ENCODE measurements at places on chromosomes 16 and 17.

DNA sequence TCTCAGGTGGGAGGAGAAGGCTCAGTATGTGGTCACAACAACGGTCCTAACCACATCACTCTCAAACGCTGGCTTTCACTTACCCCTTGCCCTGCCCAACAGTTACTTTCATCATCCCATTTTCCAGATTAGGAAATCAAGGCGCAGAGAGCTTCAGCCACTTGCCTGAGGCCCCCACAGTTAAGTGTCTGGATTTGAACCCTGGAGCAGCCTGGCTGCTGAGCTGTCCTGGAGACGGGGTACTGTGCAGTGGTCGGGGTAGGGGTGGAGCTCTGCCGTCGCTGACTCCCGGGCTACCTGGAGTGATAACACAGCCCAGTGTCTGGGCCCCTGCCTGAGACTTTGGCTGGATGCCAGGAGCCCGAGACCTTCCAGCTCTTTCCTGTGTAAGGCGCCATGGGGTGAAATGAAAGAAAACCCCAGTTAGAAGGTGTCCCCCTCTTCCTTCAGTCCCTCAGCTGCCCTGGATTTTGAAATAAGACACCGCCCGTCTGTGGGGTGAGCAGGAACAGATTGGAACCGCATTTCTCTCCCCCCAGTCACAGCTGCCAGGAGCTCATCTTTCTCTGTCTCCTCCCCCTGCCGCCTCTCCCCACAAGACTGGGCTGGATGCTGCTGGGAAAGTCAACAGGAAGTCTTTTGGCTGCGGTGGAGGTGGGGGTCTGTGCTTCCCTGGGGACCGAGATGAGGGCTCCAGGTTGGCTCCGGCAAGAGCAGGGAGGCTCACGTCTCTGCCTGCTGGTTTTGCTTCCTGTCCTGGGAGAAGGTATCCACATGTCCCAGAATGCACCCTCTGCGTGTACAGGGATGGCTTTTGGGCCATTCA lies 280.2 kb downstream of the SEC14L1 start:
- DNase-seq: no peak

GRCh38 chr16:12349936-12350850 lies 373.7 kb downstream of the SNX29 start:
- no peak for DNase-seq

- no peak for DNase-seq
These were observed 1.3 kb downstream of the YBX2 start for GRCh38 chr17:7293159-7293558.

DNA sequence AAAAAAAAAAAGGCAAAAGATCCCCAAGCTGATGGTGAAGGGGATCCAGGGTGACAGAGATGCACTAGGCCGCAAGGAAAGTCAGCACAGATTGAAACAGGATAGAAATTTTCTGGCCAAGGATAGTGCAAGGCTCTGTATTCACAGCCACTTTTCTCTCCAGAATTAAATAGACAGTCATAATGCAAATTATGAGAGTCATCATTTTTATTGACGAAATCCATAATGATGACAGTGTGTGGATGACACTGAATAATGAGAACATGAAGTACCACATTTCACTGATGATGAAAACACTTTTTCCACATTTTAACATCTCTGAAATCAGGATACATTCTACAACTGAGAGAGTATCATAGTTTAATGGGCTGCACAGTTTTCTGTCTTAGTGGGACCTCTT lies 72.5 kb downstream of the CDYL2 start:
- no peak for DNase-seq

DNA sequence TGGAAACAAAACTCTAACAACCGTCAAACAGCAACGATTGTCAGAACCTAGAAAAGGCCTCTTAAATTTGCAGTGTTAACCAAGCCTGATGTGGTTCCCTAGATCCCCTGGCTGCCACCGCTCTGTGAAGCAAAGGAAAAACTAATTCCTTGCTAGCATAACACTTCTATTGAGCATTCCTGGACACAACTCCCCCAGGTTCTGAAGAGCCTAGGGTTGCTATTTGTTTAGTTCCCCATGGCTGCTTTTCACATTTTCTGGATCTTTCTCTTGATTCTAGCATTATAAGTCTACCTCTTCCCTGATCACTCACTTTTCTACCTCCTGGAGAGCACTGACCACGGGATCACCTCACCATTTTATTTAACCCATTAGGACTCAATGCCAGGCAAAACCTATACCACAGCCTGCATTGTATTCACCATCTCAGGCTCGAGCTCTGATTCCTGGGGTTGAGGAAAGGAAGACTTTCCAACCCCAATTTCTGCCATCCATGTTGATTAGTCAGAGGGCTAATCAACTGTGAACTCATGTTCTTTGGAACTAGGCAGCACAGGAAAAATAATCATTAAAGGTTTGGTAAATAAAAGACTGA lies 692 bp upstream of the KCNJ16 start:
- DNase-seq: no peak

GRCh38 chr17:17669580-17670235 lies 11.6 kb upstream of the RAI1 start:
- no peak for DNase-seq

DNA sequence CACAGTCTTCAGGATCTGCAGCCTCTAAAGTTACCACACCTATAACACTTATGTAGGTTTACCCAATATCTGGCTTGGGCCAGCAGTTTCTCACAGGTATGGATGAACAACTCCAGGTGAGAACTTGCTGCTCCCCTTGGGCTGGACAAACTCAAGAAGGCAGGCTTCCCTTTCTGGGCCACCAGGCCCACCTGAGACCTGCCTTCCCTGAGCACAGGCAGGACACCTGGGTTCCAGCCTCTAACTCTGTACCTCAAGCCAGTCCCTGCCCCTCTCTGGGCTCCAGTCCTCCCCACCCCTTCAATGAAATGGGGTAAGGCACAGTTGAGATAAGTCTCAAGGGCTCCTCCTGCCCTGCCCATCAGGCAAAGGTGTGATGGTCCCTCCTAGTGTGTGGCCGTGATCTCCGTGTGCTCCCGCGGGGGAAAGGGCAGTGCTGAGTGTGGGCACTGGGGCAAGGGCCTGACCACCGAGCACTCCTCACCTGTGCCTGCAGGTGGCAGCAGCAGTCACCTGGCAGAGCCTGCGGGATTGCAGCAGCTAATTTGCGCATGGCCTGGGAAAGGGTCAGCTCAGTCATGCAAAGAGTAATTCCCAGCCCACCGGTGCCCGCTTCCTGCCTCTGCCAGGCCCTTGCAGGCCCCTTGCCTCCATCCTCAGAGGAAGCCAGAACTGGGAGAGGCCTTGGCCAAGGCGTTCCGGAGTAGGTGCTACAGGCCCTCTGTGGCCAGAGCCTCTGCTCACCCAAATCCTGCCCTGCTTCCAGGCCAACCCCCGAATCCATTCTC lies 28.2 kb upstream of the ADGRG1 start:
- no peak for DNase-seq

GRCh38 chr16:5722116-5722619 lies 624.6 kb upstream of the EEF2KMT start:
- DNase-seq: no peak

DNA sequence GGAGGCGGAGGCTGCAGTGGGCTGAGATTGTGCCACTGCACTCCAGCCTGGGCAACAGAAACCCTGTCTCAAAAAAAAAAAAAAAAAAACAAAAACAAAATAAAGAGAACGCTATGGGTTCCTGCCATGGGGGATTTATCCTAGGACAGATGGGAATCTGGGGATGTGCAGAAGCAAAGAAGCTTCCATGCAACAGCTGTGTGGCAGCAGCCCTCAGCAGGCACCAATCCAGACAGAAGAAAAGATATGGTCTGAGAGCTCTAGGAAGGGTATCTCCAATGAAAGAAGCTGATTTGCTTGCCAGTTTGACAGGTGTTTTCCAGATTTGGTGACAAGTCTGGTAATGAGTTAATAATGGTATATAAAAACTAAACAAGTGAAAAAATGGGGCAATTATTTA lies 11.6 kb downstream of the MYO19 start:
- DNase-seq: no peak

- DNase-seq: peak; percentile 49
These were observed 6.9 kb downstream of the PHOSPHO1 start for GRCh38 chr17:49223517-49224197.
